Fibroblast of skin of right quadriceps (primary cell): ENCODE measurements at places on chromosomes 4 and X.
A peak's percentile ranks its signal among the peaks of the same experiment; 100 is the strongest.

GRCh38 chr4:163866728-163867315, 372.3 kb downstream of the TMA16 start:
- DNase-seq, result peak; percentile 1

- DNase-seq, result peak; percentile 48
These were observed 153.7 kb downstream of the AMELX start for GRCh38 chrX:11446949-11447348.

GRCh38 chr4:138229160-138229559, 13.0 kb downstream of the SLC7A11 start:
- no peak for DNase-seq

DNA sequence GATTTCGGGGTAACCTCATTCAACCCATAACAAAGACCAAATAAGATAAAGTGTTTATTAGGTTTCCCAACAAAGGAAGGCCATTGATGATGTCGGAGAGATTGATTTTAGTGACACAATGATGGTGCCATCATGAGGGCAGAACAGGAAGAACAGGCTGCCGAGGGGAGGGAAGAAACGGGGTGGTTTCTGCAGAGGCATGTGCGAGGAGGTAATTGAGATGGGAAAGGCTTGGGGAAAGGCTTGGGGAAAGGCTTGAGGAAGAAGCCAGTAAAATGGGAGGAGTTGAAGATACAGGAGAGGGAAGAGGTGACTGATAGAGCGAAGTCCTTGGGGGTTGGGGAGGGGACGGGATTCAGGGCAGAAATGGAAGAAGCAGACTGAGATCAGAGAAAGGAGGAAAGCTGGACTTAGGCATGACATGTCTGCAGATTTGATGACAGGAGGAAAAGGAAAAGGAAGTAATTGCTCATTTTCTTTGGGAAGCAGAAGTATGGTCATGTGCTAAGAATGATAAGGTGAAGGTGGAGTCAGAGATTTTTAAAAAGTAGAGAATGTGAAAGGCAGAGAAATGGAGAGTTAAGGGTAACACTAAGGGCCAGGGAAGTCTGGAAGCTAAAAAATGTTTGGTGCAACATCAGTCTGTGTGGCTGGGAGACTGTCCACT, 6.0 kb downstream of the HPSE start:
- no peak for DNase-seq

DNA sequence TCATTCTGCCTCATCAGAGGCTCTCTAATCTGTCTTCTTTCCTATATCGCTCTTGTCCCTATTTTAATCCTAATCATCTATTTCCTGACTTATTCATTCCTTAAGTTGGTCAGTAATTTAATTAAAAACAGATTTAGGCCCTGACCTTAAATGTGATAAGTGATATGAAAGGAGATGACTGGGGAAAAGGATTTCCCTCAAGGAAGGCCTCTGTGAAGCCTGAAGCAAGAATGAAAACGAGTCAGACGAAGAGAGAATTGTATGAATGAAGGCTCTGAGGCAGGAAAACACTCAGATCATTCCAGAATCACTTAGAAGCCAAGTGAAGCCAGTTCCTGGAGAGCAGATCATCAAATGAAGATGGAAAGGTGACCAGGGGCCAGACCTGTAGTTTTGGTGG, 22.1 kb downstream of the PKD2 start:
- no peak for DNase-seq

GRCh38 chrX:1500701-1501624, 36.0 kb downstream of the P2RY8 start:
- no peak for DNase-seq

DNA sequence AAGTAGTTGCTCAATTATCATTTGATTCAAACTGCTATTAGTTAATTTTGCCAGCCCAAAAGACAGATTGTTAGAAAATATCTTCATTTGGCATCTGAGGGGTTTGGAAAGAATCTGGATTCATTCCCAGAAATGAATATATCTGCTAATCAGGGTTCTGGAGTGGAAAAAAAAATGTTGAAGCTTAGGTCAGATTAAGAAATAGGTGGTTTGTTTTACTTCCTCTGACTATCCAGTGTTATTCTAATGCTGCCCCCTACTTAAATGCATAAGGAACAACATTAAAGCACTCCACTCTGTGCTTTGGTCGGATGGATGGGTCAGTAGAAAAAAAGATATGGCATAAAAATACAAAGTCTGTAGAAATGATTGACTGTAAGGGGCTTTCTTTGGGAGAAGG, 89.0 kb downstream of the LUZP4 start:
- peak; percentile 53 for DNase-seq

- DNase-seq, result no peak
These were observed 39.9 kb downstream of the APBB2 start for GRCh38 chr4:41174444-41174843.

GRCh38 chr4:140485939-140486338, 12.2 kb downstream of the MGAT4D start:
- no peak for DNase-seq

- DNase-seq, result no peak
These were observed 73.6 kb downstream of the C4orf46 start for GRCh38 chr4:158597879-158598596.

- DNase-seq, result peak; percentile 26
These were observed 61.8 kb downstream of the NFKB1 start for GRCh38 chr4:102563000-102563399.

DNA sequence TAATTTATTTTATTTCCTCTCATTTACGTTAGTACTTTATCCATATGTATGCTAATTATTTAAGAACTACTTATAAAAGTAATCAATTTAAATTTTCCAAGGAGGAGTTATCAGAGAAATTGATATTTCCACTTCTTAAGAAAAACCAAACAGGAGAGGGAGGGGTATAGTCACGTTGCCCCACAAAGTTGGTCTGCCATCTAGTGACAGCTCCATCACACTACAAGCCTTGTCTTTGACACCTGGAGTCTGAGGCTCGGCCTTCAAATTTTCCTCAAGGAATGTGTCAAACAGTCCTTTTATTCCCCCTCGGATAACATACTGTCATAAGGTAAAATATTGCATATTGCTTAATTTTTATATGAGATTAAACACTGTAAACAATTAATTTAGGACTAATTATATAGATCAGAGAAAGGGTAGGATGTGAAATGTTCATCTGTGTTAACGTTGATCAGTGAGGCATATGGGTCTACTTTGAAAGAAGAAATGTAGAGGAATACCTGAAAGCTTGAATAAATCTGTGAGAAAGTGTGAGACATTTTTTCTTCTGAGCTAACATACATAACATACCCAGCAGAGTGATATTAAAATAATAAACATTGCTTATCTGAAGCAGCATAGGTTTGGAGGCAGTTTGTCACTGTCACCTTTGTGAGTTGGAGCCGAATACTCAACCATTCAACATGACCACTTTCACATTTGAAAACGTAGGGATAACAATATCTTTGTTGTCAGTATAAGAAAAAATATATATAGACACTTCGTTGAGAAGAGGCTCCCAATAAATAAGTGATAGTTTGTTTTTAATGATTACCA, 114.4 kb downstream of the GLRA3 start:
- peak; percentile 45 for DNase-seq

- DNase-seq, result no peak
These were observed 70.1 kb downstream of the GRIA2 start for GRCh38 chr4:157290622-157291021.

DNA sequence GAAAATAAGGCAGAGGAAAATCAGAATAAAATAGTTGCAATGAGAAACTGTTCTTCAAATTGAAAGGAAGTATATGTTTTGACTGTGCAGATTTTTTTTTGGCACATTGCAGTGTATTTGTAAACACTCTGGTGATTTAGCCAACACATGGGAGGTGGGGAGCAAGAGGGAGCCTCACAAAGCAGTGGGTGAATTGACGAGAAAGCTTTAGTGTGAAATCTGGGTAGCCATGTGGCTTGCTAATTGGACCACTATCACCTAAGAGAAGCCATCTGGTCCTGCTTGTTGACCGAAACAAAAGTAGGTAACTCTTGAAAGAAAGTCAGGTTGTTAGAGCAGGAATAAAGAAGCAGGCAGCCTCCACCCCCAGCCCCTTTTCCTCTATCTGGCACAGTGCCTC, 10.4 kb downstream of the CLCN5 start:
- DNase-seq, result no peak

- no peak for DNase-seq
These were observed 188.6 kb downstream of the PRDM5 start for GRCh38 chr4:120733968-120734367.

GRCh38 chr4:77002321-77003107, 53.0 kb downstream of the SEPTIN11 start:
- DNase-seq, result no peak

GRCh38 chr4:90159193-90159592, 32.0 kb downstream of the CCSER1 start:
- no peak for DNase-seq

GRCh38 chr4:99749445-99750391, 66.9 kb upstream of the DAPP1 start:
- no peak for DNase-seq

DNA sequence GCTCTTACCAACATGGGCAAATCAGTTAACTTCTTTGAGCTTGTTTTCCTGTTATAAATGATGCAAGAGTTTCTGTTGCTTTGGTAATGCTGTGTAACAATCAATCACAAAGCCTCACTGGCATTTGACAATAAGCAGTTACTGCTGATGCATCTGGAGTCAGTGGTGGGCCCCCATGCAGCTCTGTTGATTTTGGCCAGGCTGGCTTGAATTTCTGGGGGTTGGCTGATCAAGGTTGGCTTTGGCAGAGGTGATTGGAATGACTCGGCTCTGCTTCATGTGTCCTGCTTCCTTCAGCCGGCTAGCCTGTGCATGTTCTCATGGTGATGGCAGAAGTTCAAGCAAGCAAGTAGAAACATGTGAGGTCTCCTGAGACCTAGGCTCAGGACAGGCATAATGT, 90.4 kb downstream of the PHEX start:
- DNase-seq, result peak; percentile 85

- no peak for DNase-seq
These were observed 548 bp downstream of the TLR1 start for GRCh38 chr4:38803833-38804653.

DNA sequence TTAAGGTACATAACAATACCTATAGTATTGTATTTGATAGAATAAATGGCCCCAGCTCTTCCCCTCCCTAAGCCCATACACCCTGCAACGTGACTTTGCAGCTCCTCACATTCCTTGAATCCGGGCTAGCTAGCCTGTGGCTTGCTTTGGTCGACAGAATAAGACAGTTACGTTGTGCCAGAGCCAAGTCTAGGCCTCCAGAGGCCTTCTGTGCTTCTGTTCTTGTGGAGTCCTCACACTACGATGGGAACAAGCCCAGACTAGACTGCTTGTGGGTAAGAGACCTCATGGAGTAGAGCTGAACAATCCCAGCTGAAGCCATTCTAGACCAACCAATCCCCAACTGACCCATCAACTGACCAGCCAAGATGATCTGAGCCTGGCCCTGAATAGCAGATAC, 102.4 kb upstream of the PLAC1 start:
- no peak for DNase-seq

GRCh38 chr4:154078504-154079350, 289.8 kb upstream of the SFRP2 start:
- DNase-seq, result no peak

DNA sequence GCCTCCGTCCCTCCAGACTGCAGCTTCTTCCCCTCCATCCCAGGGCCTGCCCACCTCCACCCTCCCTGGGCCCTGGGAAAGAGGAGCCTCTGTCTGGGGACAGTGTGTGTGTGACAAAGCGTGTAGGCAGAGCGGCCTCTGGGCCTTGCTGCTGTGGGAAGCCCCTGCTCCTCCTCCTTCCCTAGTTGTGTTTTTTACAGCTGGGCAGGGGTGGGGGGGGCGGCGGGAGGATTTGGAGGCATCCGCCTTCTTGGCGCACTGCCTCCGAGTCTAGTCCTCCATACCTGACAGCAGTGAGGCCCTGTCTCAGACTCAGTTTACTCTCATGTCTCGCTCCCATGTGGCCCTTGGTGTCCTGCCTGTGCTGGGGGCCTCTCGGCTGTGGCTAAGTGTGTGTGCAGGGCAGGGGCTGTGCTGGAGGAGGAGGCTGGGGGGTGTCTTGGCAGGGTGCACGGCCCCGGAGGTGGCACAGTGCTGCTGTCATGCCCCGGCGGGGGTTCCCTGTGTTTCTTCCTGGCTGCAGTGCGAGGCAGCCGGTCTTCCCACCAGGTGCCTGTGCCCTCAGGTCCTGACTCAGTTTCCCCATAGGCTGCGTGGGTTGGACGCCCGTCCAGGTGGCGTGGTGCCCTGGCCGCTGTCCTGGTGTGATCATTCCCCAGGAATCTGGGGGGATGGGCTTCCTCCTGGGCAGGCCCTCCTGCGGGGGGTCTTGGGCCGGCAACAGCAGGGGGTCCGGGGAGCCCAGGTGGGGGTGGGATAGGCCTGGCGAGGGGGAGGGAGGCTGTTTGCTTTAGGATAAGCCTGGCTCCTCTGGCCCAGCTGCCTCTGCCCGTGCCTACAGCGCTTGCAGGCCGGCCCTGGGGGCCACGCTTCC, 7.0 kb downstream of the FGFRL1 start:
- no peak for DNase-seq

DNA sequence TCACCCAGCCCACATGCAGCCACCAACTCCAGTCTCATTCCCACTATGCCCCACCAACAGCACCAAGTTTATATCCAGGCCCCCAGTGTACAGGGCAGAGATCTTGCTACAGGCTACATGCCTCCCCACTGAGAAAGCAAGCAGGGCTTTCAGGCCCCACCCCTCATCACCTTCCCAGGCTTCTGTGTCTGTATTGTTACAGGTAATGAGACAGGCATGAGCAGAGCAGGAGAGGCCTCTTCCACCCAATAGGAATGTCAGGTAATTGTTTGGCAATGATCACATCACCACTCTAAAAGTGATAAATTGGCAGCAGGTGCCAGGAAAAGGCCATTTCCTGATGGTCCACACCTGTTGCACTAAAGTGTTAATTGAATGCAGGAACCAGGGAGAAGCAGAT, 102.5 kb downstream of the ZNF518B start:
- no peak for DNase-seq

DNA sequence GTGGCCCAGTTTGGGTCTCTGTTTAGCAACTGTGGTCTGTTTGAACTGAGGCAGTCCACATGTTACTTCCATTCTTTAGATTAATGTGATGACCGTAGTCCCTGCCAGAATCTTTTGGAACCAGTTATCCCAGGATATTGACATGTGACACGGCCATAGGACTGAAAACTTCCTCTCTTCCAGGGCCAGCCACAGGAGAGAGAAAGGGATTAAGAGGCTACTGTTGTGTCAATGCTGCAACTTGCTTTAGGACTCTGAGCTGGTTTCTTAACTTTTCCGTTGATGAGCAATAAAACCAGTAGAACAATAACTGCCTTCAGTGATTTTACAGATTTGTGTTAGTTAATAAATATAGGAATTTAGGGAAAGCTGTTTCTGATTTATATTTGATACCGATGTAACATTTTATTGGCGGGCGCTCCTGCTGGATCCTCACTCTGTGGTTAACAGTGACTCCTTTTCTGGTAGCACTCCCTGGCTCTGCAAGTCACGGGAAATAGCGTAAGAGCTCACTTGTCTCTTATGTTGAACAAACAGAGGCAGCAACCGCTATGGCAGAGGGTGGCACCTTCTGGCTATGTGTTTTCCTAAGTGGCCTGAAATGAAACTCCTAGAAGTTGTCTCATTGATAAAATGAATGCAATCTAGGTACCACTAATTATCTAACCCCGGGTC, 2.5 kb downstream of the TENM3 start:
- peak; percentile 67 for DNase-seq

DNA sequence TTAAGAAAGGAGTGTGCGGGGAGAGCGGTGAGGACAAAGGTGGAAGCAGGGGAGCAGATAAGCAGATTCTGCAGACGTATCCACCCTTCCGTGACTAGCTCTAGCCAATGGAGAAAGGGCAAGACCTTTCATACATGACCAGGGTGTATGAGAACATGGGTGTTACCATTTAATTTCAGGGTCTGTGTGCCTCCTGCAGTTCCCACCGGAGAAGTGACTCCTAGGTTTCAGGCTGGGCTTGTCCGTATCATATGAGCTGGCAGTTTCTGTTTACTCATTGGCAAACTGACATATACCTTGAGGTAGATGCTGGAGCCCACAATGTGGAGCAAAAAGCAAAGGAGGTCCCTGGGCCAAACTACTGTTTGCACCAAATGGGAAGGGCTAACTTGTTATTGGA, 6.8 kb downstream of the RBM47 start:
- DNase-seq, result no peak
